Activated CD4-positive, CD25-positive, alpha-beta regulatory T cell treated with anti-CD3 and anti-CD28 coated beads, Interleukin-2, amount 50 U/mL, for 16 hours (primary cell): ENCODE measurements at places on chromosomes 11 and 22.

DNA sequence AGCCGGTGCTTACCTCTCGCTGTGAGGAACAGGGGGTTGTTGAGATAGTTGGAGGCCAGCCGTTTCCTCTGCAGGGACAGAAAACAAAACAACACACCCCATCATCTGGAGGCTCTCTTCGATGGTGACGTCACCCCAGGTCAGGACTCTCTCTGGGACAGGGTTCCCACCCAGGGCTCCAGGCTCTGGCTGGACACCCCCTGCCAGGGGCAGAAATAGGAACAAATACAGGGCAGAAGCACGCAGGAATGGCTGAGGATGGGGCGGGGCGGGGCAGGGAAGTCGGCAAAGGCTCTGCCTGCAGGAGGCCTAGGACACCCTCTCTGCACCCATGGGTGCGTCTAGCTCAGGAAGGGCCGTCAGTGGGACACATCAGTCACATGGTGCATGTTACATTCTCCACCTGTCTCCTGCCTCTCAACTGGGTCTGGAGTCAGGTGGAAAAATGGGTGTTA is 118.5 kb downstream of the PHF21B start:
- no peak for DNase-seq

GRCh38 chr22:32794449-32795213 is 6.9 kb upstream of the TIMP3 start:
- DNase-seq: no peak

DNA sequence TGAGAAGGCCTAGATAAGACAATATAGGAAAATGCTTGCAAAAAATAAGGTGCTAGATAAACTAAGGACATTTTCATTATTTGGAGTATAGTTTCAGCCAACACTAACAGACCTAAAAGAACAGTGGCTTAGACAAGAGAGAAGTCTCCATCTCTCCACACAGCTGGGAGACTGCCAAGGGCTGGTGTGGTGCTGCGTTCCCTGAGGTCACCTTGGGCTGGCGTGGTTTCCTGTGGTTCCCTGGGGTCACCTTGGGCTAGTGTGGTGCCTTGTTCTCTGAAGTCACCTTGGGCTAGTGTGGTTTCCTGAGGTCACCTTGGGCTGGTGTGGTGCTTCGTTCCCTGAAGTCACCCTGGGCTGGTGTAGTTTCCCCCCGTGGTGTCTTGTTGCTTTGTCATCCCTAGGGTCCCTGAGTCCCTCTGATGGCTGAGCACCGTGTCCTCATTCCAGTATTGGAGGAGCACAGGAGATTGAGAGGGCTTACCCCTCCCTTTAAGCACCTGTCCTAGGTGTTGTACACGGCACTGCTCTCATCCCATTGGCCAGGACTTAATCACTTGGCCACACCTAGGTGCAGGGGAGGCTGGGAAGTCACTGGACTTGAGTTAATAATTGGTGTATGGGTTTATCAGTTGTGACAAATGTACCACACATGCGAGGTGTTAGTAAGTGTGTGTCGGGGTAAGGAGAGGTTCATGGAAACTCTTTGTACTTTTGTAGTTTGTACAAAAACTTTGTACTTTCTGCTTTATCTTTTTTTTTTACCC is 14.9 kb downstream of the SAMM50 start:
- no peak for DNase-seq

GRCh38 chr11:71115770-71116692 is 136.3 kb downstream of the SHANK2 start:
- DNase-seq: no peak

DNA sequence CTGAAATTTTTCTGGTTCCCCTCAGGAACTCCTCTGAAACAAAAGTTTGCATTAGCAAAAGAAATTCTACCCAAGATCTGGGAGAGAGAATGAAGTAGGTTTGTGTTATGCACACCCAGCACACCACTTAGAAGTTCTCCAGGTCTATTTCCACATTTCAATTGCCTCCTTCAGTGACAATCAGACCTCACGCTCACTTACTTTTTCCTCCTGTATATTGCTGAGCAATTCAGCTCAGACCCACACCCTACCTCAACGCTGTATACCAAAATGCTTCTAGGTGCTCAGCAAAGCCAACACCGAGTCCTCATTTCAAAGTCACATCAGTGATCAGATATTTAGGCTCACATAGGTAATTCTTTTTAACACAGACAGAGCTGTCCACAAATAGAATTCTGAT is 19.2 kb downstream of the MRGPRX3 start:
- no peak for DNase-seq

- DNase-seq: no peak
Observed at GRCh38 chr11:95563173-95563572, 226.4 kb downstream of the FAM76B start.

GRCh38 chr11:134049303-134049702 is 19.6 kb upstream of the JAM3 start:
- DNase-seq: no peak

- no peak for DNase-seq
Observed at GRCh38 chr11:93741882-93742226, 382 bp downstream of the C11orf54 start.

GRCh38 chr11:105673089-105673488 is 63.2 kb downstream of the GRIA4 start:
- DNase-seq: no peak
